ENCODE measurements at places on chromosomes 7 and 10.

GRCh38 chr7:151755131-151755801 is 121.6 kb downstream of the PRKAG2 start:
- H3K4me3 ChIP-seq: no peak overlapping the region
- H3K4me1 ChIP-seq: peaks cover 68% of the 10 kb centered on the region
- H3K36me3 ChIP-seq: peaks cover 10% of the 10 kb centered on the region

DNA sequence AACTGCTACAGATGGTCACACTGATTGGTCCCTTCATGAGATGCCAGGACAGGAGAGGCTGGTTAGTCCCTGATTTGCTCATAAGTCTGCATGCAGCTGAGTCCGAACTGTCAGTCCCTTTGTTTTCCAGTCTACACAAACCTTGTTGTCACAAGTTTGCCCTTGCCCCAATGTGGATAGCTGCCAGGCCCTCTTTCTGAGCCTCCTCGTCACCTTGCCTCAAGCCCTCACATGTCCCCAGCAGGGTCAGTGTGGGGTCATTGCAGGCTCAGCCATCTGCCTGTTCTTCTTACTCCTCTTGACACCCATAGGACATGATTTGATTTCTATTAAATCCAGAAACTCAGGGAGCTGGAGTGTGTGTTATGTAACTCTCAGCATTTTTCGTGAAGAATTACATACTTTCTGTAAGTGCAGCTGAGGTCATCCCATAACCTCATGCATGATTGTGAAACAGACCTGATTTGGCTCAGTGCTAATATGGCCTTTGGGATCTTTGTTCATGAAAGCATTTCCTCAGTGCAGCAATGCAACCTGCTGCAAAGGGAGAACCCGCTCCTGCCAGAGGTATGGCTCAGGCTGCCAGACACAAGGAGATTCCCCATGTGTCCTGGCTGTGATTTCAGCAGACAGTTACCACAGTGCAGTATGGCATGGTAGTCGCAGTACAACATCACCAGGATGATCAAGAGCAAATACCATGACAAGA is 70.0 kb upstream of the ZMIZ2 start:
- H3K4me3 ChIP-seq: peak overlapping the region; percentile 9
- DNase-seq: peak; percentile 62
- H3K36me3 ChIP-seq: peaks cover 28% of the 10 kb centered on the region

- H3K27ac ChIP-seq: no peak overlapping the region
- no peak overlapping the region for H3K4me3 ChIP-seq
- peaks cover 2% of the 10 kb centered on the region for H3K27me3 ChIP-seq
Observed at GRCh38 chr7:28804990-28805389, 153.1 kb downstream of the TRIL start.

DNA sequence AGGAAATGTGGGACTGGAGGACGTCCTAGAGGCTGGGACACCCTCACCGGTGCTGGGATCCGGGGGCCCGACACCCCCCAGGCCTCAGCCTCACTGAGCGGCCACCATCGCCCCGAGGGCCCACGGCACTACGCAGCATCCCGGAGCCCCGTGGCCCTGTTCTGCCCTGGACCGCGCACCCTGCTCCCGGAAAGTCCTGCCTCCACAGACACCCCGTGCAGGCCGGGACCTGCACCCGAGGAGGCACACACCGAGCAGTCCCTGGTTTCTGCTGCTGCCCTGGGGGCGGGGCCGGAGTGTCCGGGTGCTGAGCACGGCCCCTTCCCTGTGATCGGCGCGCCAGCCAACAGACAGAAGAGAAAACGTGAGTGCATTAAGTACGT is 18.1 kb upstream of the KNDC1 start:
- H3K36me3 ChIP-seq: no peaks in the 10 kb centered on the region
- H3K4me1 ChIP-seq: peaks cover 21% of the 10 kb centered on the region
- no peak overlapping the region for H3K27ac ChIP-seq
- peaks cover 4% of the 10 kb centered on the region for H3K27me3 ChIP-seq

DNA sequence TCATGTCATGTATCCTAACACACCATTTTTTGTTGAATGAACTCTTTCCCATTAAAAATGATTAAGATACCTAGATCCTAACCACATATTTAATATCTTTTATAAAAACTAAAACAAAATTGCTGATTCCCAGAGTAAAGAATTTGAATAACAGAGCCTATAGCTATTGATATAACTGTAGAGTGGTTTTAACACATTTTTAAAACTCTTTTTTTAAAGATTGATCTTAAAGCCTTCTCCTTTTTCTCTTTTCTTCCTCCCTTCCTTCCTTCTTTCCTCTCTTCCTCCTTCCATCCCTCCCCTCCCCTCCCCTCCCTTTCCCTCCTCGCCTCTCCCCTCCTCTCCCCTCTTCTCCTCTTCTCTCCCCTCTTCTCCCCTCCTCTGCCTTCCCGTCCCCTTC is 605.4 kb upstream of the FZD8 start:
- H3K4me1 ChIP-seq: no peaks in the 10 kb centered on the region
- no peak for DNase-seq
- no peaks in the 10 kb centered on the region for H3K36me3 ChIP-seq
- H3K4me3 ChIP-seq: no peak overlapping the region

- H3K27ac ChIP-seq: no peak overlapping the region
- no peaks in the 10 kb centered on the region for H3K27me3 ChIP-seq
- no peaks in the 10 kb centered on the region for H3K4me1 ChIP-seq
- no peak for DNase-seq
- no peak overlapping the region for H3K4me3 ChIP-seq
Observed at GRCh38 chr10:8183241-8183704, 128.8 kb downstream of the GATA3 start.

DNA sequence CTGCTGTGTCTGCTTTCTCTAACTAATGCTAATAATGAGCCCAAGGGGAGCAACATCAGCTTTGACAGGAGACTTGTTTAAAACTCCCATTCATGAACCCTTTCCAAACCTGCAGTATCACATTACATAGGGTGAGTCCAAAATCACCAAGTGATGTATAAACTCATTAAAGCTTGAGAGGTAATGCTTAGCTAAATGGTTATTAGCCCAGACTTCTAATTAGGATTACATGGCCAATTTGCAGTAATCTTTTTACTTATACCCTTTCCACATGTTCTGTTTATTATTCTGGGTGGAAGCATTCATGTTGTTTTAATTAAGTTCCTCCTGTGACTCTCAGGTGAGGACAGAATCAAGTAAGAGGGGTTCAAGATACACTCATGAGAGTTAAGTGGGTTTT is 17.5 kb downstream of the ZNF138 start:
- no peak overlapping the region for H3K4me3 ChIP-seq
- no peaks in the 10 kb centered on the region for H3K36me3 ChIP-seq
- no peaks in the 10 kb centered on the region for H3K4me1 ChIP-seq
- H3K27me3 ChIP-seq: no peaks in the 10 kb centered on the region

DNA sequence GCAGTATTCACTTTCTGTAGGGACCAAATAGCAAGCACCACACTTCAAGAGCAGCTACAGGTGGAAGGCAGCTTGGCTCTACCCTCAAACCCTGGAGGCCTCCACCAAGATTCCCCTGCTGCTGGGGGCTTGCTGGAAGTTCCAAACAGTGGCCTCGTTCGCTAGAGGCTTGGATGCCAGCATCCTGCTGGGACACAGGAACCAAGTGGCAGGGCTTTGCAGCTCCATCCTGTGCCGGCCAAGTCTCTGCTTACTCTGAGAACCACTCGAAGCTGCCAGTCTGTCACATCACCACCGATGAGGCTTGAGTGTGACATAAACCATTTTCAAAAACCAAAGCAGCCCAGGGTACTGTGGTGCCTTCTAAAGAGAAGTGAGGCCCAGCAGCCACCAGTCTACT is 69.2 kb upstream of the UNC5B start:
- H3K4me1 ChIP-seq: no peaks in the 10 kb centered on the region
- H3K27me3 ChIP-seq: peaks cover 37% of the 10 kb centered on the region
- H3K4me3 ChIP-seq: no peak overlapping the region
- H3K27ac ChIP-seq: no peak overlapping the region
- no peaks in the 10 kb centered on the region for H3K36me3 ChIP-seq

- no peaks in the 10 kb centered on the region for H3K4me1 ChIP-seq
- H3K4me3 ChIP-seq: no peak overlapping the region
- H3K36me3 ChIP-seq: no peaks in the 10 kb centered on the region
- no peak for DNase-seq
- no peak overlapping the region for H3K27ac ChIP-seq
- H3K27me3 ChIP-seq: peaks cover 2% of the 10 kb centered on the region
Observed at GRCh38 chr7:36787933-36788378, 63.7 kb upstream of the AOAH start.

DNA sequence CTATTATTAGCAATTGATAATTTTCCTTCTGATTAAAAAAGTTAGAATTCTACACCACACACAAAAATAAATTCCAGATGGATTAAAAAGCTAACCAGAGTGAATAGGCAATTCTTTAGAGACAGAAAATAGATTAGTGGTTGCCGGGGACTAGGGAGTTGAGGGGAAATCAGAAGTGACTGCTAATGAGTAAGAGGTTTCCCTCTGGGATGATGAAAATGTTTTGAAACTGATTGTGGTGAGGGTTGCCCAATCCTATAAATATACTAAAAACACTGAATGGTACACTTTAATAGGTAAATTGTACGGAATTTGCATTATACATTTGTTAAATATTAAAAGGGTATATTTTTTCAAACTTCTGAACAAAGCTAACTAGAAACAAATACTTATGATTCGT is 214.9 kb downstream of the GPAM start:
- no peak for DNase-seq
- H3K36me3 ChIP-seq: no peaks in the 10 kb centered on the region
- peaks cover 1% of the 10 kb centered on the region for H3K27me3 ChIP-seq
- H3K4me1 ChIP-seq: no peaks in the 10 kb centered on the region
- H3K4me3 ChIP-seq: no peak overlapping the region

DNA sequence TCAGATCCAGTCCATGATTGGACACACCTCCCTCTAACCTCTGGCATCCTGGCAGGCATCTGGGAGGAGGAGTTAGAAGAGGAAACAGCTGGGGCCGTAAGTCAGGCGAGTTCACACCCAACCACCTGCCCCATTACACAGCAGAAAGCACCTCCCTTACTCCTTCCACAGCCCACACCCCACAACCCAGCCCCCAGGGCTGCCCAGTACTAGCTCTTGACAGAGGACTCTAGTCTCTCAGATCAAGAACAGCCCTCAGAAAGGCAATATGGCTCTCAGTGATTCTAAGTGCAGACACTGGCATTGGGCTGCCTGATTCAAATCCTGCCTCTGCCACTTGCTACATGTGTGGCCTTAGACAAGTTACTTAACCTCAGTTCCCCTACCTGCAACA is 34.1 kb downstream of the KCNMA1 start:
- peaks cover 8% of the 10 kb centered on the region for H3K36me3 ChIP-seq
- H3K27ac ChIP-seq: peak overlapping the region; percentile 62
- peaks cover 91% of the 10 kb centered on the region for H3K4me1 ChIP-seq
- DNase-seq: no peak
- H3K4me3 ChIP-seq: peak overlapping the region; percentile 56
- H3K27me3 ChIP-seq: peaks cover 1% of the 10 kb centered on the region

DNA sequence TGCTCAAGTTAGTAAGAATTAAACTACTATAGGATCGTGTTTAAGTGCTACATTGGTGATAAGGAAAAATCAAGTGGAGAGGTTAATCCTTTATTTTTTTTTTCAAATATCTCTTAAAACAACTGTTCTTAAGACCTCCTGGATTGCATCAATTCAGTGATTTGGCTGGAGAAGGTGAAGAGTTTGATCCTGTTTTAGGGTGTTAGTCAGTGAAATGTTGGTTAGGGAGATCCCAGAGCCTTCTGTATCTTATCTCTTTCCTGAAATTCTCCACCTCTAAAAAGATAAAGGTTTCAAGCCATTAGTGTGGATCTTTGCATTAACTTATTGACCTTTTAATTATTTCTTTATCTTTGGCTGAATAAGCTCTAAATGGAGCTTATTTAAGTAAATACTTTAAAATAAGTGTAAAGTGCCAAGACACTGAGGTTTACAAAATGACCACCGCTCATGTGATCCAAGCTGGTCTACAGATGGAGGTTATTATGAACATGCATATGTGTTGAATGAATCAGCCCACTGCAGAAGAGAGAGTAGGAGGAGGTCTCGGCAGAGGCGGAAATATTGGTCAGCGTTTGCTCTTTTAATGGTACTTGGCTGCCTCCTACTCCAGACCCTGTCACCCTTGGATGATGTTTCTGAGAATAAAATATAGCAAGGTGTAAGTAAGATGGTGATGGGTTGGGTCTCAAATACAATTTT is 51.8 kb upstream of the BMPER start:
- DNase-seq: peak; percentile 84
- peak overlapping the region; percentile 64 for H3K27ac ChIP-seq
- H3K4me1 ChIP-seq: peaks cover 56% of the 10 kb centered on the region
- peaks cover 6% of the 10 kb centered on the region for H3K27me3 ChIP-seq
- H3K36me3 ChIP-seq: no peaks in the 10 kb centered on the region

DNA sequence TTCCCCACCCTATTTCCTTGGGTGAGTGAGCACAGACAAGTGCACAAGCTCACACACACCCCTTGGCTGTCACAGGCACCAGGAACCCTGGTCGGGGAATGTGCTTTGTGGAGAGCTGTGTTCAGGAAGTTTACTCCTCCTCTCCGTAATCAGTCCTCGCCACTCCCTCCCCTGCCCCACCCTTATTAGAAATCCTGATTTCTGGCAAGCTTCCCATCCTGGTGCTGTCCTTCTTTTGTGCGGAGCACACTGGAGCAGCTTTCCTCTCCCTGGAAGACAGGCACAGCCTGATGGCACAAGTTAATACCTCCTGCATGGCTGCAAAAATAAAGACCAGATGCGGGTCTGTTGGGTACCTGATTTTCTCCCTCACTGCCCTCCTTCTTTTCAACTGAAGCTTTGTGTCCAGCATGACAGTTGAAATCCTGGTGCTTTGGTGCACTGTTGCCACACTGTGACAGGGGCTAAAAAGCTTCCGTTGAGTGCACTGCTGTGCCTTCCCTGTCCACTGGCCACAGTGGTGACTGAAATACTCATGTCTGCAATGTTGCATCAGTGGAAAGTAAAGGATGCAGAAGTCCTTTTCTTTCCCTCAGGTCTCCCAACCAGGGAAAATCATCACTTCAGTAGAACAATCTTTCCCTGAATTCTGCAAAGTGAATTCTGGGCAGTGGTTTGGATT is 55.0 kb downstream of the LRRC4 start:
- H3K27me3 ChIP-seq: peaks cover 9% of the 10 kb centered on the region
- no peak overlapping the region for H3K4me3 ChIP-seq
- H3K36me3 ChIP-seq: peaks cover 43% of the 10 kb centered on the region
- DNase-seq: no peak
- H3K27ac ChIP-seq: no peak overlapping the region

DNA sequence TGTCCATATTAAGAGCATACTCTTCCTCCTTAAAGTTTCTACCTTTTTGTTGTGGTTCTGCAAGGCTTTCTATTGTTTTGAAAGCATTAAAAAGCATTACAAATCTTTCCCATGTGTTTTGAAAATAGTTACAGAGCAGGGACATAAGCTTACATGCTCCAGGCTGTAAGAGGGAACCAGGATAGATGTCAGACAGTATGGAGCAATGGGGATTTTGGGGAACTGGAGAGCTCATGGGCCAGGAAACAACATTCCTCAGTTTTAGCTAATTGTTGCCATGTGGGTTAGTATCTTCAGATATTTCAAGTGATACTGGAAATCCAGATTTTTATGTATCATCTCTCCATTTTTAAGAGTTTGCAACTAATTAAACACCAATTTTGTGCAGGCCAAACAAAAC is 3.5 kb downstream of the MDFIC start:
- no peaks in the 10 kb centered on the region for H3K27me3 ChIP-seq
- H3K36me3 ChIP-seq: peaks cover 14% of the 10 kb centered on the region
- H3K27ac ChIP-seq: peak overlapping the region; percentile 59
- H3K4me3 ChIP-seq: peak overlapping the region; percentile 21
- peaks cover 39% of the 10 kb centered on the region for H3K4me1 ChIP-seq
